Activated T-helper 2 cell treated with anti-CD3 and anti-CD28 coated beads, Interferon-gamma antibody, Interleukin-2, Interleukin-4, amounts not matched to agents 10 μg/mL and 5 μg/mL and 100 μg/mL, durations not matched to agents 14 hours and 24 hours and 36 hours (primary cell): ENCODE measurements at places on chromosomes 6 and 20.

DNA sequence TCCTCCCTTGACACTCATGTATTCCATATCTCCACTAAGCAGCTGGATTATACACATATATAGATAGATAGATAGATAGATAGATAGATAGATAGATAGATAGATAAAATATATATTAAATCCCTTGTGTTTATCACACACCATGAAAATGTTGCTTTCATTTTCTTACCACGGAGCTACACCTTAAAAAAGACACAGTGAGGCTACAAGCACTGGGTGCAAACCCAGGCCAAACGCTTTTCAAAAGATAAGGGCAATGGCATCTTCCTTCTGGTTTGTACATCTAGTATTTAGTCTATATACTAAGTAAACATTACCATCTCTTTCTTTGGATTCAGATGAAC lies 377.1 kb downstream of the ESR1 start:
- DNase-seq, result no peak

GRCh38 chr20:48652961-48653705 lies 174.7 kb downstream of the PREX1 start:
- DNase-seq, result no peak

GRCh38 chr6:169899481-169900145 lies 148.2 kb downstream of the ERMARD start:
- no peak for DNase-seq

DNA sequence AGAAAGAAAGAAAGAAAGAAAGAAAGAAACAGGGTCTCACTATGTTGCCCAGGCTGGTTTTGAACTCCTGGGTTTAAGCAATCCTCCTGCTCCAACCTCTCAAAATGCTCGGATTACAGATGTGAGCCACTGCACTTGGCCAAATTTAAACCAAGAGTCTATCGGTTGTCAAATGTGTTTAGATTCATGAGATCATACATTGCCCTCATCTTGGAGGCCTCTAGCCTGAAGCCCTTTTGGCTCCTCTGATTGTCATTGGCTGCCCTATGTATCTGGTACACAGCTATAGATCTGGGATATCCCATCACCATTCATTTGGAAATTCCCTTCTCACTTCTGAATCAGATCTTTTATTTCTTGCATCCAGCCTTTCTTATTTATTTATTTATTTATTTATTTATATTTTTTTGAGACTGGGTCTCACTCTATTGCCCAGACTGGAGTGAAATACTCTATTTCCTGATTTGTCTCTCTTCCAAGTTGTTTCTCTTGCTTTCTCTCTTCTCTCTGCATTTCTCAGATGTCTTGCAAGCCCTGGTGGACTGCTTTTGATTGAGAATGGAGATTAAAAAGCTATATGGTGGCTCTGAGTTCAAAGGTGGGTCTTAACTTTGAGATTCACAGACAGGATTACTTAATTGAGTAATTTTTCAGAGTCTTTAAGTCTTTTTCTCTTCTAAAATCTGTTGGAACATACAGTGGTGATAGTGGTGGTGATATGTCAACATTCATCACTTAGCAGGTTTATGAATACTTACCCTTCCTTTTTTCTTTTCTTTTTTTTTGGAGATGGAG lies 121.9 kb downstream of the GJA1 start:
- no peak for DNase-seq

GRCh38 chr6:40706178-40706577 lies 119.0 kb upstream of the LRFN2 start:
- DNase-seq, result no peak
